ENCODE measurements at places on chromosomes 12 and 14.

GRCh38 chr12:26188127-26188526, 7.2 kb upstream of the SSPN start:
- DNase-seq = no peak

DNA sequence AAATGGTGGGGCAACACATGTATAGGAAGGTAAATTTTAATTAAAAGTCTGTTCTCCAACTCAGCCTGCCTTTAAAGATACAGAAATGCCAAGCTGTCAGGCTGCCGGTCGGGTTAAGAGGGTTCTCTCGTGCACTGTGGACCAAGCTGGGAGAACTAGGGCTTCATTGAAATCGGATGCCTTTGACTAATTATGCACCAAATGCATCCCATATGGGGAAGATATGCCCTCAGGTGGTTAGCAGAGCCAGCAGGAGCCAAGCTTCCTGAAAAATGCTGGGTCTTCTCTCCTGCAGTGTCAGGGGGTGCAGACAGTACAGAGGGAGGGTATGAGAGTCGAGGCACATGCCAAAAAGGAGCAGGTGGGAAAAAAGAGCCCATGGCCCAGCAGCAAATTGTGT, 236.1 kb downstream of the CACNA1C start:
- DNase-seq = no peak

GRCh38 chr12:4951083-4951482, 41.4 kb downstream of the KCNA1 start:
- no peak for DNase-seq

DNA sequence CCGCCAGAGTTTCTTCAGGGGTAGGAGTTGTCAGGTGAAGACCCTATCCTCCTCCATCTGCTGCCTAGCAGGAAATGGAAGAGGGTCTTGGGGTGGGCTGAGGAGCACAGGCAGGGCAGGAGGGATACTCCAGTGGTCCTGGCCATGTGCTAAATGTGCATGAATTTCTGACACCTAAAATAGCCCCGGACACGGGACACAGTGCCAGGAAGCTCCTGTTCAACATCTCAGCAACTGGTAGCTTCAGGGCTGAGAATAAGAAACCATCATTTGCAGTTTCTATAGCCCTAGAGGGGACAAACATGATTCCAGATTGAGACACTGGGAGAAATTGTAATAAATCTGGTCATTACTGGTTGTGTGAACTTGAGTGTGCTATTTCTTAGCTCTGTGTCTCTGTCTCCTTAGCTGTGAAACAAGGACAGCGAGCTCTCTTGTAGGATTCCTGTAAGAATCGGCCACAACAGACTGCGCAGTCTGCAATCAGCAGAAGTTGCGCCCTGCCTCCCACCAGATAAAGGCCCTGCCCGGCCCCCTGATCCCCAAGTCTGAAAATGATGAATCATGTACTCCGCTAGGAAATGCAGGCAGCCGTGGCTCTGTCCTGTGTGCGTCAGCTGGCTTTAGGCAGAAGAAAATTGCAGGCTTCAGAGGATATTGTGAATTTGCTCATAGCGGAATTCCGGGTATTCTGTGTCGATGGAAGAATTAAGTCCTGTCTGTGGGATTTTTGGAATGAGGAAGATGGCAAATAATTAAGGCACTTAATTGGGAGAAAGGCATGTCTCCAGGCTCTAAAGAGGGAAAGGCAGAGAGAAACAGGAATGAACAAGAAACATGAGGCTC, 35.2 kb upstream of the MEG3 start:
- DNase-seq = no peak

GRCh38 chr12:10715491-10715890, 7.6 kb downstream of the YBX3 start:
- DNase-seq = no peak

GRCh38 chr12:93536111-93536765, 36.2 kb upstream of the SOCS2 start:
- DNase-seq = no peak

DNA sequence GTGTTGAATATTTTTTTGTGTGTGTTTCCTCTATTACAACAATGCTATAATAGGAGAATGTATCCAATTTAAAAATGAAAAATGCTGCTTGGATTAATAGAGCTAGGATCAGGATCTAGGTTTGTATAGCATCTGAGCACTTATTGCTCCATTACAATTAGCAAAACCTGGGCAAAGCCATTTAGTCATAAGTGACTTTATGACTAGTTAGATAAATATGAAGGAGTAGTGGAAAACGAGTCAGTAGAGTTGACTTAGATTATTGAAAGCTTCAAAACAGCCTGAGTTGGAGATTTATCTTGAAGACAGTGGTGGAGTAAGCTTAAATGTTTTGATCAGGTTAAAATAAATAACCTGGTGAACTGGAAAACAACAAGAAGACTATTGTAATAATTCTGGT, 2.8 kb downstream of the MED21 start:
- no peak for DNase-seq

- peak; percentile 89 for DNase-seq
These were observed 52.3 kb downstream of the TSPAN9 start for GRCh38 chr12:3129301-3130056.

DNA sequence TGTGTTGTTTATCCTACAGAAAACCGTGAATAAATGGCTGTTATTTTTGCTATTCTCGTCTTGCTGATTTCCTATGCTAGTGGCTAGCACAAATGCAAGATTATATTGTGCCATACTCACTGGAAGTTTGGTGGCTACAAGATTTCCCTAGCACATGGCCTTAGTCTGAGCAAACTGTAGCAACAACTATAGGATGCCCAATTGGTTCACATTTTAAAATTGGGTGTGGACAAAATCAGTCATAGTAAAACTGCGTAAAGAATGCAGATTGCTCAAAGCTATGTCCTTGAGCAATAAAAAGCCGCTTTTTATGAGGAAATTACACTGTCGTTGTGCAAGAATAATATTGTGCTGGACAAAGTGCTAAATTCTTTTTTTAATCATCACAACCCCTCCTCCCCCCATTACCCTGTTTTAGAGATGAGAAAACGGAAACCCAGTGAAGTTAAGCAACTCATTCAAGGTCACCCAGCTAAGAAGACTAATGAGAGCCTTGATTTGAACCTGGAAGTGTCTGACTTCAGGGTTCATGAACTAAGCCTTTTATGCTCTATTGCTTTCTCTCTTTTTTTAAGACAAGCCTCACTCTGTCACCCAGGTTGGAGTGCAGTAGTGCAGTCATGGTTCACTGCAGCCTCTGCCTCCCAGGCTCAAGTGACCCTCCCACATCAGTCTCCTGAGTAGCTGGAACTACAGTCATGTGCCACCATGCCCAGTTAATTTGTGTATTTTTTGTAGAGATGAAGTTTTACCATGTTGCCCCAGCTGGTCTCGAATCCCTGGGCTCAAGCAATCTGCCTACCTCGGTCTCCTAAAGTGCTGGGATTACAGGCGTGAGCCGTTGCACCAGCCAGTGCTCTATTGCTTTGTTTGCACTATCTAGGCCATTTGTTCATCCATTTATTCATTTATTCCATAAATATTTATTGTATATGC, 73.6 kb downstream of the SRGAP1 start:
- DNase-seq = peak; percentile 85

- no peak for DNase-seq
These were observed 61.7 kb downstream of the FBXO34 start for GRCh38 chr14:55332654-55333570.

DNA sequence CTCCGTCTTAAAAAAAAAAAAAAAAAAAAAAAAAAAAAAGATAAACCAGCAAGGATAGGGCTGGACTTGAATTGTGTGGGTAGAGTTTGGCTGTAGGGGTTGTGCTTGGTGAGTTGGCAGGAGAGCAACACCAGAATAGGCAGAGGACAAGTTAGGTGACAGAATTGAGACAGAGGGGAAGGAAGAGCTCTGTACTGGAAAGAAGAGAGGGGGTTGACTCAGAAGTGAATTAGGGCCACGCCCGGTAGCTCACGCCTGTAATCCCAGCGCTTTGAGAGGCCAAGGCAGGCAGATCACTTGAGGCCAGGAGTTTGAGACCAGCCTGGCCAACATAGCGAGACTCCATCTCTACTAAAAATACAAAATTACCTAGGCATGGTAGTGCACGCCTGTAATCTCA, 6.1 kb upstream of the TMEM30B start:
- DNase-seq = no peak
